ENCODE measurements at places on chromosomes 3 and 15.

DNA sequence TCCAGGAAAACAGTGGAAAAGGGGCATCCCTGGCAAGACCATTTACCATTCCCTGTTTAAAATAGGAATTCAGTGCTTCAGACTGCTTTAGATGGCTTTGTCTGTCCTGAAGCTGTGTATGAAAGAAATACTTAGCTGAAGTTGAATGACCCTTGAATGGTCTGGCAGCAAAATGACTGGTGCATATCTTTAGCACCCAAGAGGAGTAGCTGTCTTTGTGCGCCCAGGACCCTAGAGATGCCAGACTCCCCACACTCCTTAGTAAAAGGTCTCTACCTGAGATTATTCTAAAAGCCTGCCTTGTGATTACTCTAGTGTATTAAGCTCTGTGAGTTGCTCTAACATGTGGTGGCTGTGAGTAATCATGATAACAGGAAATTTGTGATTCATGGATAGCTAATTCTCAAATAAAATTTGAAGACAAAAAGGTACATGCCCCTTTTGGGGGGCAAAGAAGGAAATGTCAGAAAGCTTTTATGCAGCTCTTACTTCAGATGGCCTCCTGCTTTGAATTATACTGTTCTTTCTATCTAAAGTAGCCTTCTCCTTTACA lies 3.2 kb downstream of the MAPKBP1 start:
- no peak for DNase-seq

DNA sequence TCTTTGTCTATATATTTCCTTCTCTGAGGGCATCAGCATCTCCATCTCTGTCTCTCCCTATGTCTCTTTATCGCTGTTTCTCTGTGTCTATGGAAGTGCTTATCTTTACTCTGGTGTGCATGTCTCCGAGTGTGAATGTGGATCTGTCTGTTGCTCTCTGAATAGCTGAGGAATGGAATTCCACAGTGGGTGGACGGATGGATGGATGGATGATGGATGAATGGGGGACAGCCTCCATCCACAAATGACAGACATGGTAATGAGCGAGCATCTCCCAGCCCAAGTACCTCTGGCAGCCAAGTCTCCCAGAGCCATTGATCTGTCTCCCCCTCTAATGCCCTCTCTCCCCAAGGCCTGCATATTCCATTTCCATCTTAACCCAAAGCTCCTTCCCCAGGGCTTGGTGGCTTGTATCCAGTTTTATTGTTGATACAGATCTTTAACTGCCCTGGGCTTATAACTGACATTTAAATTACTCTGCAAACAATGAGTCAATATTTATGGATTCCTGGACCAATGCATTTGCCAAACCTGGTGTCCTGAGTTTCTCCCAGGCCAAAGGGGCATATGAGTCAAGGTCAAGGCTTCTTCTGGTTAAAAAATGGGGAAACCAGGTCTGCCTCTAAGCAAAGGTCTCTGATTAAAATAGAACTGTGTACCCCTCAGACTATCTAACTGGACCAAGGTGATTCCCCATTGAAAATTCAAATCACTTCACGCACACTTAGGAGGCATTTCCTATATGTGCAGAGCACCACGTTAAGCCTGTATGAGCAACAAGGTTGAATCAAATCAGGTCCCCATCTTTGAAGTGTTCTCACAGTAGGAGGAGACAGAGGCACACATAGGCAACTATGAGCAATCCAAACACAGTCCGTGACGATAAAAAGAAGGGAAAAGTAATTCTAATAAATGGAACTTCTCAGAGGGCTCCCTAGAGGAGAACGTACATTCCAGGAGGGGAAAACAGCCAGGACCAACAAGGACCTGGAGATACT lies 109.9 kb downstream of the TLE3 start:
- DNase-seq: no peak

- DNase-seq: no peak
Observed at GRCh38 chr3:195580744-195581443, 2.8 kb downstream of the APOD start.

GRCh38 chr15:31606931-31607497 lies 280.4 kb downstream of the KLF13 start:
- DNase-seq: no peak

DNA sequence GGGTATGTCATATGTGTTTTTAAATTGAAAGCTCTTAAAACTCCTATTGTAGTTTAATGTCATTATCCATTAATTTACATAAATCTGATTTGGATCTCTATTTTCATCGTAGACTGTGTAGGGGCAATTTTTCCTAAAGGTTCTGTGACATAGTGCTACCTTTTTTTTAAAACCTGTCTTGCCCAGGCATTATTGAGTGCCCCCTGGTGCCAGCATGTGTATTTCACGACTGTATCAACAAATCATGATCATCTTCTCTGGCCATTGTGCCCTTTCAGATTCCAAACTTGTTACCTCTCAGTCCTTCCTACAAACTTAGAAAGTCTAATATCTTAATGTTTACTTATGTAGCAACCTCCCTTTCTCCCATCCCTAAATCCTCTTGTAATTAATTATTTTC lies 97.2 kb upstream of the FLNB start:
- no peak for DNase-seq

DNA sequence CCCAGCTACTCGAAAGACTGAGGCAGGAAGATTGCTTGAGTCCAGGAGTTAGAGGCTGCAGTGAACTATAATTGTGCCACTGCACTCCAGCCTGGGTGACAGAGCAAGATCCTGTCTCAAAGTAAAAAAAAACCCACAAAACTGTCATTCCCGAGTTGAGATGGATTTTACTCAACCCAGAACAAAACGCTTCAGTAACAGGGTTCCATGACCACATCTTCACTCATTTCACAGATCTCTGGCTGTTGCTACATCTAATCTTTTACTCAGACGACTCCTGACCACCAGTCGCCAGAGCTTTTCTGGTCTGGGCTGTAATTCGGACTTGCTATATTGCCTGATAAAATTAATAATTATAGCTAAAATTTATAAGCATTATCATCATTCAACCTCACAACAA lies 2.4 kb downstream of the DRD3 start:
- DNase-seq: no peak

DNA sequence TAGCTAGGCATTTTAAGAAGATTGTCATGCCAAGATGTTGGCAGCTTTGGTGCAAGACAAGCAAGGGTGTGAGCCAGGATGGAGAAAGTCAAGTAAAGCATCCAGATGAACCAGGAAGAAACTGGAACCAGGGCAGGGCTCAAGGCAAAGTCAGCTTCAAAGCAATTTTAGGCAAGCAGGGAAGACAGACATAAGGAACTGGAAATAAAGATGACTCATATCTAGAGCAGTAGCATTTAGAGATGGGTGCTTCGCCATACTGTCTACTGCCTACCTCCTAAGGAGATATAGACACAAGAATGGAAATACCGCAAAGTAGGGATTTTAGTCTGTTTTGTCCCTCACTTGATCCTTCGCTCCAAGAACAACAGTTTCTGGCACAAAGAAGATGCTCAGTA lies 59.9 kb downstream of the RYR3 start:
- DNase-seq: no peak

DNA sequence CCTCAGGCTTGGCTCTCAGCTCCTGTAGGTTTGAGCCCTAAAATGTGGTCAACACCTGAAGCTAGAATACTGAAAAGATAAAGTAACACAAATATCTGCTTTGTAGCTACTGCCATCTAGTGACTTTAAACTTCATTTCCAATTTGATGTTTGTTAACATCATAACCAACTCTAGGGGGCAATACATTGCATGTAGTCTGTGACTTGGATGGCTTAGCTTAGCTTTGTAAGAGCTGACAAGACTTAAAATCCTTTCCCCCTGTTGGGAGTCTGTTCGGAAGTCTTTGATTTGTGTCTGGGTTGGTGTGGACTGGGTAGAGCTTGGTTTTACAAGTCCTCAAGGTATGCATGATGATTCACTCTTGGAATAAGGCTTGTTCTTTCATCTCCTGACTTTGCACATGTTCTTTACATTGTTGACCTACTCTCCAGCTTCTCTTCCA lies 51.7 kb downstream of the SCN11A start:
- DNase-seq: peak; percentile 49
